IMR-90 (cell line): ENCODE measurements at places on chromosomes 5 and 9.

GRCh38 chr9:4301971-4302427 is 2.1 kb upstream of the GLIS3 start:
- peak; percentile 96 for DNase-seq

- no peak for DNase-seq
Measured at GRCh38 chr5:110013017-110013416, 323.3 kb downstream of the MAN2A1 start.

GRCh38 chr5:142958944-142959682 is 188.9 kb downstream of the ARHGAP26 start:
- DNase-seq, result no peak

GRCh38 chr9:128120061-128120740 is 7.3 kb downstream of the PTGES2 start:
- DNase-seq, result no peak

GRCh38 chr9:116208417-116209232 is 55.0 kb downstream of the PAPPA start:
- DNase-seq, result peak; percentile 76
